ENCODE measurements at places on chromosomes 13 and 19.

- no peaks in the 10 kb centered on the region for H3K36me3 ChIP-seq
- H3K4me1 ChIP-seq, result no peaks in the 10 kb centered on the region
- no peak overlapping the region for H3K4me3 ChIP-seq
- no peaks in the 10 kb centered on the region for H3K27me3 ChIP-seq
- H3K27ac ChIP-seq, result no peak overlapping the region
- DNase-seq, result no peak
Observed at GRCh38 chr13:79459906-79460305, 21.0 kb upstream of the NDFIP2 start.

- H3K27me3 ChIP-seq, result no peaks in the 10 kb centered on the region
- H3K27ac ChIP-seq, result no peak overlapping the region
- H3K4me3 ChIP-seq, result no peak overlapping the region
- no peaks in the 10 kb centered on the region for H3K36me3 ChIP-seq
- DNase-seq, result no peak
Observed at GRCh38 chr13:47837104-47837880, 163.8 kb downstream of the SUCLA2 start.

DNA sequence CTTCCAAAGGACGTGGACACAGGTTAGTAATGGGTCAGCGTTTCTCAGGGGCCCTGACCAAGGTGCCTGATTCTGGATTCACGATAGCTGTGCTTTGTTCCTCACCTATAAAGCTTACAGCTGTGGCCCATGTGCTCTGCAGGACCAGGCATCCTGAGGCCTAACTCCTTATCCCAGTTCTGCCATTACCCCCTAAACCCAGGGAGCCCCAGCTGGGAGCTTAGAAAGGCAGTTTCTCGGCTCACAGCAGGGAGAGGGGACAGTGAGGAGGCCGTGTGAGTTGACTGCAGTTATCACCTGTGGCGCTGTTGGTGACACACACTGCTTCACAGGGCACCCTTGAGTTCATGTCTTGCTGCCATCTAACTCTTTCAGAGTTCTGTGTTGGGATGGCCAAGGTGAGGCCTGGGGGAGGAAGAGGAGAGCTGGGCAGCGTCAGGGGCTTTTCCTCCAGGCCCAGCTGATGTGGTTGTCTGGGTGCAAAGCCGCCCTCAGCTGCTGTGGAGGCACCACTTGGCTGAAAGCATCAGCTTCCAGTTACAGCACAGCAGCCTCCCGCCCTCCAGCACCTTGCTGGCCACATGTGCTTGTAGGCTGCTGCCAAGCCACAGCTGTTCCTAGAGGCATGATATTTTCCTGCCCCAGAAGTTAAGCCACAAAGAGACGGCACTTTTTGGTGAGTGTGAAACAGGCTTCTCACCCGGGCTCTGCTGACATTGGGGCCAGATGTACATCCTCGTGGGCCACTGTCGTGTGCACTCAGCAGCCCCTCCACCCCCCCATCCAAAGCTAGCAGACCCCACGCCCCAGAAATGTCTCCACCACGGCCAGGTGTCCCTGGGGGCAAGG lies 99.6 kb upstream of the MCF2L start:
- H3K4me1 ChIP-seq, result peaks cover 7% of the 10 kb centered on the region
- H3K4me3 ChIP-seq, result no peak overlapping the region
- no peak overlapping the region for H3K27ac ChIP-seq
- no peaks in the 10 kb centered on the region for H3K27me3 ChIP-seq
- H3K36me3 ChIP-seq, result peaks cover 12% of the 10 kb centered on the region

DNA sequence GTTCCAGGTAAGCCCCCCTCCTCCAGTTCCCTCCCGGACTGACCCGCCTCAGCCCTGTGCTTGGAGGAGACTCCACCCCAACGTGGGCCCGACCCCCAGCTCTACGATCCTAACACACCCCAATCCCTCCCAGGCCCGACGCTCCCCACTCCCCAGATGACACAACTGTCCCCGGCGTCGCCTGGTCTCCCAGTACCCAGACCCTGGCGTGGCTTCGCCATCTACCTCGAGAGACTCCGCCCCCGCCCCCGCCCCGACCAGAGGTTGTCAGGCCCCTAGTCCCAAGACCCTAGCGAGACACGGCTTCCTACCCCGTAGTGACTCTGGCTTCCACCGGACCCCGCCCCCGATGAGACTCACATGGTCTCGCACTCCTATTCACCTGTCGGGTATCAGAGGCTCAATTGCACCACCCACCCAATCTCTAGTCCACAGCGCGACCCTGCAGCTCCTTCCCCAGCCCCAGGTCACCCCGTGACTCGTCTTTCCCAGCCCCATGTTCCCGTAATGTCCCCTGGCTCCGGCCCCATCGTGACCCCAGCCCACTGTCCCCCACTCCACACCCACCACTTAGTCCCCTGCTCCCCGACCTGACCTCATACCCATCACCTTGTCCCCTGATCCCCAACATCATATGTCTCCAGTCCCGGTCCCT lies 2.9 kb downstream of the CD37 start:
- no peak overlapping the region for H3K4me3 ChIP-seq
- no peak overlapping the region for H3K27ac ChIP-seq
- no peak for DNase-seq
- H3K36me3 ChIP-seq, result peaks cover 22% of the 10 kb centered on the region
- H3K4me1 ChIP-seq, result no peaks in the 10 kb centered on the region
- no peaks in the 10 kb centered on the region for H3K27me3 ChIP-seq

- H3K27me3 ChIP-seq, result no peaks in the 10 kb centered on the region
- no peak overlapping the region for H3K4me3 ChIP-seq
- DNase-seq, result peak; percentile 69
- no peak overlapping the region for H3K27ac ChIP-seq
- H3K4me1 ChIP-seq, result no peaks in the 10 kb centered on the region
Observed at GRCh38 chr13:42007844-42008243, 40.6 kb upstream of the DGKH start.

DNA sequence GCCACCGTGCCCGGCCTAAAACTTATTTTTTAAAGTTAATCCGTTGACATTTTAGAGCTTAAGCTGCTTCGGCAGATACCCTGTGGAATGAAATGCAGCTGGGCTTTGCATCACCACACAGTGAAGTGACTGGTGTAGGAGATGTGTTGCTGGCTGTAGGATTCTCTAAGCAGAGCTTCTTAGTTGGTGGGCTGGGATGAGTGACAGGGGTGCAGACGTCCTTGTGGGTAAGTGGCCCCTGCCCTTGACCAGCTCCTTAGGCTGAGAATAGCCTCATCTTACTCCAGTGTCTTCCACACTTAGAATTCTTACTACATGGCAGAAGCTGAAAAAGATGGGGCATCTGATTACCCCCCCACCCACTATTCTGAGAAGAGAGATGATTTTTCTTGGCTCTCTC lies 11.6 kb downstream of the GATAD2A start:
- no peak for DNase-seq
- H3K27ac ChIP-seq, result peak overlapping the region; percentile 51
- no peaks in the 10 kb centered on the region for H3K36me3 ChIP-seq
- peaks cover 13% of the 10 kb centered on the region for H3K4me1 ChIP-seq
- H3K4me3 ChIP-seq, result no peak overlapping the region

DNA sequence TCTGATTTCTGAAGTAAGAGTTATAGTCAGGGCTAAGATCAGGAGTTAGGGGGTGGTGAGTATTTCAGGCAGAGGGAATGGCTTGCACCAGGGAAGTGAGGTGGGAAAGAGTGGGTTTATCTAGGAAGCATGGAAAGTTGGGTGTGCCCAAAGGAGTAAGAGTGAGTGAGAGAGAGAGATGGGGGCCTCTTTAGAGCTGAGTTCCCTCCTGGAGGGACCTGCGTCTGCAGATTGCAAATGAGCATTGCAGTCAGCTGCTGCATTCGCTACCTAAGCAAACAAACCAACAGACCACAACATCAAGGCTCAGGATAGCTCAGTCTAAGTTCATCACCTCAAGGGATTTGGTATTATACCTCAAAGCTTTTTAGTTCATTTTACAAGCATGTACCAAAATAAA lies 405.8 kb downstream of the FGF9 start:
- no peak for DNase-seq
- no peak overlapping the region for H3K4me3 ChIP-seq
- no peaks in the 10 kb centered on the region for H3K36me3 ChIP-seq
- no peaks in the 10 kb centered on the region for H3K27me3 ChIP-seq
- H3K4me1 ChIP-seq, result no peaks in the 10 kb centered on the region

GRCh38 chr13:110014719-110015118 lies 228.3 kb upstream of the IRS2 start:
- H3K4me3 ChIP-seq, result no peak overlapping the region
- H3K4me1 ChIP-seq, result peaks cover 25% of the 10 kb centered on the region
- DNase-seq, result no peak
- no peaks in the 10 kb centered on the region for H3K36me3 ChIP-seq

- DNase-seq, result no peak
- peaks cover 3% of the 10 kb centered on the region for H3K36me3 ChIP-seq
- no peak overlapping the region for H3K27ac ChIP-seq
- no peaks in the 10 kb centered on the region for H3K4me1 ChIP-seq
Observed at GRCh38 chr13:112567161-112567862, 20.6 kb downstream of the TUBGCP3 start.

DNA sequence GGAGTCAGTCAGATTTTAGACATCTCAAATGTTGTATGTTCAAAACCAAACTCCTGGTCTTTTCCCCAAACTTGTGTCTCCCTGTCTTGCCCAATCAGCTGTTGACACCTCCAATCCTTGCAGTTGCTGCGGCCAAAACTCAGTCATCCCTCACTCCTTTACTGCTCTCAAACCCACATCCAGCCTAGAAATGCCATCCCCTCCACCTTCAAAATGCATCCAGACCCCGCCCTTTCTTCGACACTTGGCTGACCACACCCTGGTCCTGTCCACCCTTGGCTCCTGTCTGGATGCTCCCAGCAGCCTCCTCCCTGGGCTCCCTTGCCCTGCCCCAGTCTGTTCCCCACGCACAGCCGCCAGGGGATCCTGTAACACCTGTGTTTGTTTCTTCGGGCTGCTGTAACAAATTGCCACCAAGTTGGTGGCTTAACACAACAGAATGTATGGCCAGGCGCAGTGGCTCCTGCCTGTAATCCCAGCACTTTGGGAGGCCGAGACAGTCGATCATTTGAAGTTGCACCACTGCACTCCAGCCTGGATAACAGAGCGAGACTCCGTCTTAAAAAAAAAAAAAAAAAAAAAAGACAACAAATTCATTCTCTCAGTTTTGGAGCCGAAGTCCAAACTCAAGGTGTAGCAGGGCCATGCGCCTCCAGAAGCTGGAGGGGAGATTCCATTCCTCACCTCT lies 11.7 kb downstream of the PLD3 start:
- H3K27ac ChIP-seq, result no peak overlapping the region
- peaks cover 3% of the 10 kb centered on the region for H3K4me1 ChIP-seq
- DNase-seq, result no peak
- no peaks in the 10 kb centered on the region for H3K27me3 ChIP-seq
- no peaks in the 10 kb centered on the region for H3K36me3 ChIP-seq

- H3K36me3 ChIP-seq, result no peaks in the 10 kb centered on the region
- no peaks in the 10 kb centered on the region for H3K27me3 ChIP-seq
- peak; percentile 76 for DNase-seq
- no peak overlapping the region for H3K4me3 ChIP-seq
- H3K4me1 ChIP-seq, result peaks cover 7% of the 10 kb centered on the region
Observed at GRCh38 chr19:45809643-45810159, 5.4 kb downstream of the RSPH6A start.

- no peaks in the 10 kb centered on the region for H3K27me3 ChIP-seq
- peaks cover 5% of the 10 kb centered on the region for H3K36me3 ChIP-seq
- H3K4me3 ChIP-seq, result peak within 1 kb of the TSS; percentile 30
- H3K27ac ChIP-seq, result peak within 1 kb of the TSS; percentile 99
- H3K4me1 ChIP-seq, result peaks cover 35% of the 10 kb centered on the region
- peak; percentile 65 for DNase-seq
Observed at GRCh38 chr19:45322744-45323281, at the start of gene CKM. TSS of gene CKM (minus strand) at chr19:45322875. CDS start at chr19:45319713, 3,162 bp downstream.

GRCh38 chr19:16335226-16335625 lies 10.6 kb downstream of the KLF2 start:
- DNase-seq, result no peak
- no peaks in the 10 kb centered on the region for H3K36me3 ChIP-seq
- H3K27me3 ChIP-seq, result no peaks in the 10 kb centered on the region
- H3K4me3 ChIP-seq, result no peak overlapping the region
- H3K27ac ChIP-seq, result no peak overlapping the region

- no peaks in the 10 kb centered on the region for H3K27me3 ChIP-seq
- no peak overlapping the region for H3K27ac ChIP-seq
- no peaks in the 10 kb centered on the region for H3K4me1 ChIP-seq
- DNase-seq, result no peak
- no peak overlapping the region for H3K4me3 ChIP-seq
- H3K36me3 ChIP-seq, result no peaks in the 10 kb centered on the region
Observed at GRCh38 chr19:2586196-2586595, 110.3 kb downstream of the GADD45B start.

DNA sequence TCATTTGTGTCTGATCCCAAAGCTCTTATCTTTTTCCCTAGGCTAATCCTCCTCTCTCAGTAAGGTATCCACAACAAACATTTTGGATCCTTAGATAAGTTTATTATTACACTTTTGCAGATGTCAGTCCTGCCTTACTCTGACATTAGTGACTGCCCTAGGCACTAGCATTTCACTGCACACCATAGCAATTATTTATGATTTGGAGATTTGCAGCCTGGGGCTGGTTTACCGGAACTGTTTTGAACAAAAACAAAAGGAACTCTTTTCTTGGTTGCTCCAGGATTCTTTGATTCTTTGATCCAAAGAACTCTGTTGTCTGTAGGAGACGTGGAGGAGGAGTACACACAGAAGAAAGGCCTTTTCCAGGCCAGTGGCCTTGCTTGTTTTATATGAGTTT lies 80.4 kb downstream of the EDNRB start:
- no peaks in the 10 kb centered on the region for H3K4me1 ChIP-seq
- no peak overlapping the region for H3K27ac ChIP-seq
- DNase-seq, result no peak

- H3K4me3 ChIP-seq, result no peak overlapping the region
- no peaks in the 10 kb centered on the region for H3K27me3 ChIP-seq
- DNase-seq, result no peak
- no peak overlapping the region for H3K27ac ChIP-seq
- no peaks in the 10 kb centered on the region for H3K4me1 ChIP-seq
Observed at GRCh38 chr13:88369866-88370265, 698.7 kb downstream of the SLITRK5 start.

DNA sequence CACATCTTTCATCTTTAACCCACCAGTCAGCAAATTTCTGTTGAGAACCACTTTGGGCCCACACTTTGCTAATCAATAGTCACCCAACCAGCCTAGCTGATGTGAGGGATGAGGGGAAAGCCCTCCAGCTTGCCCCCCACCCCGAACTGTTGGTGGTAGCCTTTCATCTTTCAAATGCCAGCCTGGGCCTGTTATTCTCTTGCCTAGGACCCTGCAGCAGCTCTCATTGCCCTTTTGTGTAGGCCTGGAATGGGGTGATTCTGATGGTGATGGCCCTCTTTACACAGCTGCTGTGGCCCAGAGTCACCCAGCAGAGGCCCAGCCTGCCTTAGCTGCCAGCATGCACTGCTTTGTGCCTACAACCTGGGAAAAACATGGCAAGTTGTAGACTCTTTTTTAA lies 294.5 kb downstream of the SLC7A1 start:
- no peak for DNase-seq
- no peaks in the 10 kb centered on the region for H3K27me3 ChIP-seq
- no peaks in the 10 kb centered on the region for H3K36me3 ChIP-seq

Measured in cardiac muscle cell (in vitro differentiated cells and primary cell).